ENCODE measurements at places on chromosomes 4 and X.

GRCh38 chr4:54229631-54230483 is 764 bp downstream of the PDGFRA start:
- DNase-seq, result peak; percentile 38

- no peak for DNase-seq
Observed at GRCh38 chrX:70411475-70411874, 11.6 kb upstream of the GDPD2 start.

GRCh38 chr4:22052076-22052475 is 103.5 kb upstream of the KCNIP4 start:
- DNase-seq, result no peak

GRCh38 chr4:828641-829271 is 2.8 kb upstream of the CPLX1 start:
- no peak for DNase-seq

DNA sequence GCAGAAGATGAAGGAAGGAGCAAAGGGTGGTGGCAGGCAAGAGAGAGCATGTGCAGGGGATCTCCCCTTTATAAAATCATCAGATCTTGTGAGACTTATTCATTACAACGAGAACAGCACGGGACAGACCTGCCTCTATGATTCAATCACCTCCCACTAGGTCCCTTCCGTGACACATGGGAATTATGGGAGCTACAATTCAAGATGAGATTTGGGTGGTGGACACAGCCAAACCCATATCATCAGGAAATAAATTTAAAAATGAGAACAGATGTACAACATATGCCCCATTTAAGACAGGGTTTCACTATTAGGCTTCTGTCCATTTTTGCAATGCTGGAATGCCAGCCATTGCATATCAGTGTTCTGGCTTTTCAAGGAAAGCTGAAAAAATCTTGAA is 346.7 kb upstream of the SLIT2 start:
- DNase-seq, result no peak

DNA sequence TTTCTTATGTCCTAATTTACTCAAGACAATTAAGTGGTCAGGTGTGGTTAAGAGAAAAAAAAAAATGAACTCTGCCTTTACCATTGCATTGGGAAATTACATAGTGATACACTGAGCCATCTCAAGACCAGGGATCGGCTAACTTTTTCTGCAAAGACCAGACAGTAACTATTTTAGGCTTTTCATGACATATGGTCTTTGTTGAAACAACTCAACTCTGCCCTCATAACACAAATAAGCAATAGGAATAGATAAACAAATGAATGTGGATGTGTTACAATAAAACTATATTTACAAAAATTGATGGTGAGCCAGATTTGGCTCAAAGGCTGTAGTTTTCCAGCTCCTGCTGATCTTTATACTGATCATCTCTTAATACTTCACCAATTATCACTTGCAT is 632.6 kb upstream of the INTU start:
- DNase-seq, result no peak

- no peak for DNase-seq
Observed at GRCh38 chrX:30690330-30690729, 37.1 kb downstream of the GK start.

GRCh38 chr4:85114526-85114925 is 148.0 kb upstream of the WDFY3 start:
- DNase-seq, result no peak

GRCh38 chrX:94302446-94302845 is 628.4 kb downstream of the FAM133A start:
- DNase-seq, result no peak

- no peak for DNase-seq
Observed at GRCh38 chrX:153569475-153569874, 29.5 kb downstream of the CCNQ start.

DNA sequence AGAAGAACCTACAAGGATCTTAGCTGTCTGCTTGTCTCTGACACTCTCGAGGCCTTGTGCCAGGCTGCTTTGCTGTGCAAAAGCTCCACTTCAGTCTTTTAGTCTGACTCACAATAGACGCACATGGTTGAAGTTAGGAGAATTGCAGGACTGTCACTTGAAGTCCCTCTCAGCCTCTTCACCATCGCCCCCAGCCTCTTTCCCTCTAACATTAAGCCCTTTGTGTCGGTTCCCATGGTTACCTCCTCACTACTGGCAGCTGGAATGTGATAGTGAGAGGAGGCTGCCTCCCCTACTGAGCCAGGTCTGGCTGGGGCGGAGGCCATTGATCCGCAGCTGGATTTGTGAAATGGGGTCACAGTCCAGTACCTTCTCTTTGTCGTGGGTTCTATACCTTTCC is 201.8 kb downstream of the SOWAHB start:
- DNase-seq, result no peak

GRCh38 chrX:47232197-47232802 is 509 bp upstream of the USP11 start:
- no peak for DNase-seq

- no peak for DNase-seq
Observed at GRCh38 chr4:90833706-90834105, 706.5 kb downstream of the CCSER1 start.

DNA sequence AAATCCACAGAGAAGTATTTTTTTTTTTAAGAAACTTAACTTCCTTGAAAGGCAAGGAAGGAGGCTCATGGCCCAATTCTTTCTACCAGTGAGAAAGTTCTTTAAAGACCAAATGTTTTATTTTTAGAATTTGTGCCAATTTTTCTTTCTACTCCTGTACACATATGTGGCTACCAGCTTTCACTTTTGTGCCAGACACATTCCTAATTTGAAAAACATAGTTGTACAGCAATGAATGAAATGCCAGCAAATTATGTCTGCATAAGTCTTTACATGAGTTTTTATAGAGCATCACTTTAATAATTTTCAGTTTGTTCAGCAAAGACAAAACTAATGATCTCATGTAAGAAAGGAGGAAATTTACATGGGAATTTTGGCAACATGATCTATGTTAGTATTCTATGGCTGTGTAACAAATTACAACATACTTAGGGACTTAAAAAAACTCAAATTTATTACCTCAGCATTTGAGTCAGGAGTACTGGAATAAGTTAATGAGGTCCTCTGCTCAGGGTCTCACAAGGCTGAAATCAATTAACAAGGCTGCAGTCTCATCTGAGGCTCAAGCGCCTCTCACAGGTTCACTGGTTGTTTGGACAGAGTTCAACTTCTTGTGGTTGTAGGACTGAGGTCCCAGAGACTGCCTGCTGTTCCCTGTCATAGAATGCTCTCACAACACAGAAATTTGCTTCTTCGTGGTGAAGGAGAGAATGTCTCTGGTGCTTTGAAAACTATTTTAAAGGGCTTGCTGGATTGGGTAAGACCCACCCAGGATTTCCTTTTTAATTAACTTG is 678.2 kb upstream of the FAM241A start:
- no peak for DNase-seq

DNA sequence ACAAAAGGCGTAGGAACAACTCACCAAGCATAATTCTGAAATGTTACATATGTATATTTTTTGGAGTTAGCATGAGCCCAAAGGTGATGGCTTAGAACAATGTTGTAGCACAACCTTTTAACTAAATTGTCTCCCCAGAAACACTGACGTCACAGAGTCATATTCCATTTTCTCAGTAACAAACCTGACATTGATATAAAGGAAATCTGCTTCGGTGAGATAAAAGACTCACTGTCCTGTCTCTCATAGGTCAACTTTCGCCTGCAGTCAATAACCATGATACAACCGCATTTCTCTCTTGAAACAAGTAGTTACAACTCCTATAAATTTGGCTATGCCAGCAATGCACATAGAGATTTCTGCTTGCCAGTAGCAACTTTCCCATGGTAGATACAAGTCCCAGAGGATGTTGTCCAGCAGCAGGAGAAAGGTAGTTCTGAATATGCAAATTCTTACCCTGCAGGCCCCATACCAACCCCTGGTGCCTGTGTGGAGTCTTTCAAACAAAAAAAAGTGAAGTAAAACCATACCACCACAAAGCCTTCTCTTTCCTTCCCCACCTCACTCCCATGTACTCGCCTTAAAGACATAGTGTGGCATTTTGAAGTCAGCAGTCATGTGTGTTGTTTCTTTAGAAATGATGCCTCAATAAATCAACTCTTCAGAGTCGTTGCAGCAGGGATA is 47.9 kb downstream of the MTM1 start:
- DNase-seq, result no peak

GRCh38 chr4:56082829-56083228 is 134.1 kb downstream of the CEP135 start:
- DNase-seq, result no peak

- no peak for DNase-seq
Observed at GRCh38 chr4:176333076-176333475, 13.3 kb downstream of the SPCS3 start.

DNA sequence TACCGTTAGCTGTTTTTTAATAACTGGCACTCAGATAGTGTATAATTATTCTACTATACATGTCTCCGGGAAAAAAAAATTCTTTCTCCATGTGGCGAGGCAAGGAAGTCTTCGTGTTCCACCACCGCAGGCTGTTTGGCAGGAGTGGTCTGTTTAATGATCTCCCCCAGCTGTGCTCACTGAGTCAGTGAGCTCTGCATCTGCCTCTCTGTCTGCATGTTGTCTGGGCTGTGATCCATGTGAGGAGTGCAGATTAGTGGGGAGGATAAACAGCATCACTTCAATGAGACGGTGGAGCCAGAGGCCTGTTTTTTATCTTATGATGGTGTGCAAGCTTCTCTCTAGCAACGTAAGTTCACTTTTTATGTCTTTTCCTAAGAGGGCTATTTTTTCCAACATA is 69.8 kb downstream of the RPS3A start:
- DNase-seq, result no peak

DNA sequence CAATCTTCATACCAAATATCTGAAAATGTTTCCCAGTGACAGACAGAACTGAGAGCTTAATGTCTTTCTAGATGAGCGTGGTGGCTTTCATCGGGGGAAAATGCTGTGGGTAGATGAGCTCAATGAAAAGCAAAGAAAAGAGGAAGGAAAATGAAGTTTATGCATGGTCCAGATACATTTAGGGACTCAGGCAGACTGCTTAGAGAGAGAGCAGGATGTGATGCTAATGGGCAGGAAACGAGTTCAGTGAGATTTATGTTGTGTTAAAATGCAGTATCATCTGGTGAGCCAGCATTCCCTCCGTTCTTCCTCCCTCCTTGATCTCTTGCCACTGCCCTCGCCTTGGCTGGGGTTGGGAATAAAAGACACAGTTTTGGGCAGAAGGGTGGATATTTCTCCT is 229.2 kb downstream of the GBA3 start:
- DNase-seq, result no peak

DNA sequence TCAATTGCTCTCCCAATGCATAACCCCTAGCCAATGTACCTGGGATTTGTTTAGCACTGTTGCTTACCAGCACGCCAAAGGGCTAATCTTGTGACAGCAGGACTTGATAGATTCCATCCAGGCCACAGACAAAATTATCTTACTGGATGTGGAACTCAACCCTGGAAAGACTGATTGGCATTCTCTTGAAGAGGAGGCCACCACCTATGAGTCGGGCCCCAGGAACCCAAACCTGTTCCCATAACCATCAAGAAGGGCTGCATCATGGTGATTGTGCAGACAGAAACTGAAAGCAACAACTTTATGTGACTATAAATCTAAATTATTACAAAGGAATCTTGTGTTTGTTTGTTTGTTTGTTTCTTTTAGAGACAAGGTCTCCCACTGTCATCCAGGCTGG is 19.9 kb upstream of the TMEM255A start:
- no peak for DNase-seq

- no peak for DNase-seq
Observed at GRCh38 chrX:54509400-54509799, 13.4 kb upstream of the FGD1 start.

DNA sequence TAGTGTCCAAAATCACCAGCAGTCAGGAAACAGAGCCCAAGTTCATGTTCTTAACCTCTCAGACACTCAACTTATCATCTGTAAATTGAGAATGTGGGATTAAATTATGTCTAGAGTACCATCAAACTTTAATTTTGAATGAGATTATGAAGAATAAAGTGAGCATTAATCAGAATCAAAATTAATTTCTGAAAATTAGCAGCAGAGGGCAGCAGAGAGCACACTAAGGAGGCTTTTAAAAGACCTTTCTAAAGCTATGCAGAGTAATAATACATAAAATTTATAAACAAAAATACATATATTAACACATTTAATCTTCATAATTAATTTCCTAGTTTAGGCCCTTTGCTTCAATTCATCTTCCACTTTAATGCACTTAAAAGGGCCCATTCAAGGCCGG is 7.1 kb downstream of the TASL start:
- peak; percentile 1 for DNase-seq

DNA sequence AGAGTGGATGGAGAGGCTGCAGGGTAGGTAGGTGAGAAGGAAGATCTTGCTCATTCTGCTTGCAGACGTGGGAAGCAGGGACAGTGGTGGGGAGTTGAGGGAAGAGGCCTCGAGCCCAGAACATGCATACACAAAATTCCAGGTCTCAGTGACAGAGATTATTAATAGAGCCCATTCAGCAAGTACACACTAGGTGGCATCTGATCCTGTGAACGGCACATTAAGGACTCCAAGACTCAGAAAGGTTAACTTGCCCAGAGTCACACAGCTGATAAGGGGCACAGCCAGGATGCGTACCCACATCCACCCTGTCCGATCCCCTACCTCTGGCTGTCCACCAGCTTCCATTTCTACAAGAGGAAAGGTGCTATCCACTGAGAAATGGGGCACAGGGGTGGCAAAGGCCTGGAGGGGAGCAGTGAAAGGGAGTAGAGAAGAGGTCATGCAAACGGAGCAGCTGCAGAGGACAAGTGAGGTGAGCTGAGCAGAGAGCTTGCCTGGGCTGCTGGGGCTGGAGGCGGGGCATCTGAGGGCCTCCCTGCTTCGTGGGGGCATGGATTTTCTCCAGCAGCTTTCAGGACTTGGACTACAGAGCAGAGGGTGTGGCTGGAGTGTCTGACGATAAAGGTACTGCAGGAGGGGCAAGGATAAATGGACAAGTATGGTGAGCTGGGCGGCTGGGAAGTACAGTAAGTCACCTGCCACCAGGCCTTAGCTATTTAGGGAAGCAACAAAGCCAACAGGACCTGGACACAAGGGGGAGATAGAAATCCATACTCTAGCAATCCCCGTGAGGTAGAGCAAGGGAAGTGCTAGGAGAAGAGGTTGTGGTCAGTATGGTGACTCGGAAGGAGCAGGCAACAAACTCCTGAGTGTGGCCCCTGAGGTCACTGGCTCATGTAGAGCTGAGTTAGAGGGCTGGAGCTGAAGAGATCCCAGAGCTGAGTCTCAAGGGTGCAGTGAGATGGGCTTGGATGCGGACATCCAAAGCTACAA is 11.2 kb downstream of the IDS start:
- DNase-seq, result no peak

GRCh38 chr4:128957459-128957858 is 135.9 kb downstream of the SCLT1 start:
- no peak for DNase-seq

GRCh38 chrX:39310891-39311290 is 509.6 kb downstream of the MID1IP1 start:
- DNase-seq, result no peak

- peak; percentile 37 for DNase-seq
Observed at GRCh38 chr4:15239866-15240265, 188.0 kb upstream of the C1QTNF7 start.

GRCh38 chr4:66178906-66179305 is 508.6 kb upstream of the EPHA5 start:
- DNase-seq, result peak; percentile 33

- no peak for DNase-seq
Observed at GRCh38 chr4:139851133-139851532, 185.5 kb downstream of the MGST2 start.

Measured in urothelium cell line (cell line).